ENCODE measurements at places on chromosomes 16 and 17.

GRCh38 chr17:42848093-42848492 lies 2.9 kb upstream of the AOC3 start:
- no peak for DNase-seq

GRCh38 chr17:17959520-17960361 lies 12.5 kb downstream of the TOM1L2 start:
- no peak for DNase-seq

DNA sequence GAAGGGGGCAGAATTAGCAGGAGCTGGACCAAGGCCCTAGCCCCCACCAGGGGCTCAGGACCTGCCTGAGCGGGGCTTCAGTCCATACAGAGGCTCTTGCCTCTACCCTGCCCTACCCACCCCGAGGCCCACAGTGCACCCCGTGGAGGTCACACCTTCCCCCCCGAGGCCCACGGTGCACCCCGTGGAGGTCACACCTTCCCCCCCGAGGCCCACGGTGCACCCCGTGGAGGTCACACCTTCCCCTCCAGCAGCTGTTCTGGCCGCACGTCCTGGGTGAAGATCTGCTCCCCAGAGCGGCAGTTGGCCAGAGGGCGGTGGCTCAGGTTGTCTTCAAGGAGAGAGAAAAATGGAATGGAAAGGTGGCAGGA lies 11.4 kb downstream of the CASKIN2 start:
- DNase-seq, result no peak

GRCh38 chr16:4500272-4500671 lies 24.1 kb downstream of the HMOX2 start:
- DNase-seq, result peak; percentile 79

- DNase-seq, result no peak
Measured at GRCh38 chr16:19948186-19949104, 63.8 kb upstream of the GPRC5B start.

DNA sequence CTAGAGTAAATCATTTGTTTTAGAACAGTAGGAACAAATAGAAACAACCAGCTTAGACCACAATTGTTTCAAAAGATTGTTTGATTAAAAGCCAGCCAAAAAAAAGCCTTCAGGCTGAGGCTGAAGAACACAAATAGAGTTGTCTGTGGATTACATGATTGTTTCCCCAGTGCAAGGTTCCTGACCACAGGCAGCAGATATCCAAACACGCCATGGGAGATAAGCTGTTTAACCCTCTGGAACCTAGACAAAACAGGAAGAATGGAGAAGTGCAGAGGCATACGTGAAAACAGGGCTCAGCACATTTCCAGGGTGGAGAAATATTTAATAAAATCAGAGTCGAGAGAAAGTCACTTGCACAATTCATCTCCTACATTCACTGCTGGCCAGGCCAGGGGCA lies 21.0 kb downstream of the ATPAF2 start:
- DNase-seq, result peak; percentile 77
